ENCODE measurements at places on chromosomes 3 and 15.

GRCh38 chr3:158220575-158220974 lies 110.7 kb downstream of the RSRC1 start:
- DNase-seq = no peak

DNA sequence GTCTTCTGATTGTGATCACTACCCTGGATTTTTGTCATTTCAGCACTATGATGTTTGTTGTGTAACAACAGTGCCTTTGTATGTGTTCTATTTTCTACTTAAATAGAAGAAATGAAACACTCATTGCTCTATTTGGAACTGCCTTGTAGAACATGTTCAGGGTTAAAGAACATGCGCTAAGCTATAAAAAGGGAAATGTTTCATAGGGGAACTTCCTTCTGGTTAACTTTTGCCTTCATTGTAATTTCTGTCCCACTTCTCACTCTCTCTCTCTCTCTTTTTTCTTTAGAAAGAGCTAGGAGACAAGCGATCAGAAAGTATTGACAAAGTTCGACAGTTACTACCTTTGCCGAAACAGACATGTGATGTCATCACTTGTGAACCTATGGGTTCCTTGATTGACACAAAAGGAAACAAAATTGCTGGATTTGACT lies at the start of gene P2RY12:
P2RY12 (minus strand) TSS at position 13 of the 434 bp plus-strand sequence. CDS start 45,908 bp downstream, outside the sequence.
- DNase-seq = no peak

DNA sequence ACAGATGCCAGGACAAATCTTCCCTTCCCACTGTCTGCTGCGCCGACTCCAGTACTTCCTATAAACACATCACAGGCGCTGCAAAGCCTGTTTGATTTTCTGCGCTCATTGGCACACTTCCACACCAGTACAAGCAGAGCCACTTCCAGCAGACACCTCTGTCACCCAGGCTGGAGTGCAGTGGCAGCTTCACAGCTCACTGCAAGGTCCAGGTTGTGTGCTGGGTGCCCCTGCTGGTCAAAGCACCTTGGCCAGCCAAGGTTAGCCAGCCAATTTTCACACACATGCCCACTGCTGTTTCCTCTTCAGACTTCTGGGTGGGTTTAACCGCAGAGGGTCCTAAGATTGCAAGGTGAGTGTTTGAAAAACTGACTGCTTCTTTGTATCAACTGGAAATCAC lies 4.9 kb downstream of the CHDH start:
- no peak for DNase-seq

GRCh38 chr3:102165367-102165766 lies 269.4 kb upstream of the ZPLD1 start:
- DNase-seq = no peak

DNA sequence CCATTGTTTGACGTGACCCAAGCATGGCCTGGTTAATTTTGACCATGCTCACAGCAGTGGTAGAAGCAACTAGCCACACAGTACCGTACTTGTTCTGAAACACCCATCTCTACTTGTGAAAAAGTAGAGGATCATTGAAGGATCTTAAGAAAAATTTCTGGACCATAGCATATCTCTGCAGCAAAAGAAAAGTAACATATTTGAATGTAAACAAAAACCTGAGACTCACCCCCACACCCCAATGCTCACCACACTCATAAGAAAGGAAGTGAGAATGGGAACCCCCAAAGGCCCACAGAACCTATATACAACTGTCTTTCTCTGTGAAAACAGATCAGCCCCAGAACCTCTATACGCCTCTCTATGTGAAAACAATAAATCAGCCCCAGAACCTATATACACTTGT lies 33.8 kb upstream of the TFRC start:
- no peak for DNase-seq

DNA sequence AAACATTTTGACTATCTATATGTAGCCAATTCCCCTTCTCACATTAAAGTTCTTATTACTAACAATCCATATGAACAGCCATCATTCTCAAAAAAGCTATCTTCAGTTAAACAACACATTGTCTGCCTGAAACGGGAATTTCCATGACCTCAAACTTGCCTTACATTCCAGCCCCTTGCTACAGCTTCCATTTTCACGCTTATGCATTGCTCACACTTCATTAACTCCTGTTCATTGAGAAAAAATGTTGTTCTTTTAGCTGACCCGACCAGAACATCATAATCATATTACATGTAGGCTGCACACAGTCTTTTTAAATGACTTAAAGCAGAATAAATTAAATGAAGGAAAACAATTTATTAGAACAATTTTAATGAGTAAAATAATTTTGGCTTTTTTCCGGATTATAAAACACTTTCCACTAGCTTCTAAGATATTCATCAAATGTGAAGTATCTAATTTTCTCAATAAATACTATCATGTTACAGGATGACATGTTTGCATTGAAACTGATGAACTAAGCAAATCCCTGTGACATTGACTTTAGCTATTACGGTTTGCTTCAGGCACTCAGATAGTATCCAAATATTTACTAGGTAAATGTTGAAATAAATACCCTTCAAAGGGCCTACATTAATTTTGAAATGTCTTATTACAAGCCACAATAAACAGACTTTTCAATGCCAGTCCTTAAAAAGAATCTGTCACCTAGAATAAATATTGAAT lies 49.9 kb downstream of the P3H2 start:
- DNase-seq = no peak

DNA sequence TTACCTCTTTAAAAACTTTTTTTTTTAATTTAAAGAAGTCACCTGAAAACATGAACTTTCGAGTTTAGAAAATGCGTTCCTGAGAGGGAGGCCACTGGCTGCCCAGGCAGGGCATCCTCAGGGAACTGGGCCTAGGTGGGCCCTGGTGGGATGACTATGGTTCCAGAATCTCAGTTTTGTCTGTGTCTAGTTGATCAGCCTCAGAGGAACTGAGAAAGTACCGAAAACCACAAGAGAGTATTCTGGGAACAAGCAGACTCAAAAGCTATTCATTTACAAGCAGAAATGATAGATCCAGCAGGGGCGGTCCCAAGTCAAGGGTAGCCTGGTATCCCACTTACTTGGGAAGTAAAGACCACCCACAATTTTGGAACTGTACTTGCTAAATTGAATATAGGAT lies 10.5 kb downstream of the WWTR1 start:
- no peak for DNase-seq

DNA sequence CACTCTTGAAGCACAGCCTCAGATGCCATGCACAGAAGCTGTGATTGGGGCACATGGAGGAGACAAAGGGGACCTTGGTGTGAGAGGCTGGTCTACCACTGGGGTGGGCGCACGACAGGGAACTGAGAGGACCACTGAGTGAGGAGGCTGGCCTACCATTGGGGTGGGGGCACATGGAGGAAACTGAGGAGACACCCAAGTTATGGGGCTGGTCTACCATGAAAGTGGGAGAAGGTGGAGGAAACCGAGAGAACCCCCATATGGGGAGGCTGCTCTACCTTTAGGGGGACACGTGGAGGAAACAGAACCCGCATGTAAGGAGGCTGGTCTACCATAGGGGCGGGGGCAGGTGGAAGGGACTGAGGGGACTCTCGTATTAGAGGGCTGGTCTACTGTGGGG lies 153.4 kb downstream of the FBLN2 start:
- no peak for DNase-seq

DNA sequence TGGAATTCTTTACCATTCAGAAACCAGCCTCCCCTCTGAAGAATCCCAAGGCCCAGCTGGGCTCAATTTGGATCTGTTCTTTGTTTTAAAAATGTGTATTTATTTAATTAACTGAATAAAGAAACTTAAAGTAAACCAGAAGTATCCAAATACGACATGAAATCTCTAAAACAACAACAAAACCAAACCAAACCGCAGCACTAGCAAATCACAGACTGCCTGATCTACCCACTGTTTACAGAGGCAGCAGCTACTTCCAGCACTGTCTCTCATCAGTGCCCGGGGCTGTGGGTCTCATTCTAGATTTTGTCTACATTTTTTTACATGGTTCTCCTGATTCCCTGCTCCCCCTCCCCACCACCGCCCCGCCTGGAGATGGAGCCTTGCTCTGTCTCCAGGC lies 2.3 kb downstream of the FLNB start:
- no peak for DNase-seq

DNA sequence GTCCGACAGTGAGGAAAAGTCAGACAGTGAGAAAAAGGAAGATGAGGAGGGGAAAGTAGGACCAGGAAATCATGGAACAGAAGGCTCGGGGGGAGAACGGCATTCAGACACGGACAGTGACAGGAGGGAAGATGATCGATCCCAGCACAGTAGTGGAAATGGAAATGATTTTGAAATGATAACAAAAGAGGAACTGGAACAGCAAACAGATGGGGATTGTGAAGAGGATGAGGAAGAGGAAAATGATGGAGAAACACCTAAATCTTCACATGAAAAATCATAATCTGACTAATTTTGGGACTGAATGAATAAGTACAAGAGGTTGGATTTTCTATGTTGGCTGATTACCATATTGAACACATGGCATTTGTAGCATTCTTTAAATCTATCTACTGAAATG lies 26.2 kb downstream of the SEC62 start:
- no peak for DNase-seq

DNA sequence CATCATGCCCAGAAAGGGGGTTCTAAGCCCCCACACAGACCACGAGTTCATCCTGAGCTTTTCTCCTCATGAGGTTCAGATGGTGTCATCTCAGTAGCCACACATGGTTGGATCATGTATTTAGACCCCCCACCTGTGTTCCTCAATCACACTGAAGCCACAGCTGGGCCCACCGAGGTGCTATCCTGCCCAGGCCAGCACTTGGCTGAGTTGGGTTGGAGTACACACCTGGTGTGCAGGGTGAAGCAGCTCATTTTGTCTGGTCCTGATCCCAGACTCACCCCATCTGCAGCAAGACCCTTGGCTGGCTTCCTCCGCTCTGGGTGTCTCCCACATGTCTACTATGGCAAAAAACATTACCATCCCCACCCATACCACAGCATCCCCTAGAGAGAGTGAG lies 41.9 kb downstream of the ACAA1 start:
- no peak for DNase-seq

- DNase-seq = no peak
Measured at GRCh38 chr15:33114374-33114717, 80.2 kb downstream of the FMN1 start.

GRCh38 chr3:105842449-105842848 lies 26.4 kb downstream of the CBLB start:
- no peak for DNase-seq

- DNase-seq = no peak
Measured at GRCh38 chr3:120495809-120496208, 45.0 kb upstream of the FSTL1 start.

DNA sequence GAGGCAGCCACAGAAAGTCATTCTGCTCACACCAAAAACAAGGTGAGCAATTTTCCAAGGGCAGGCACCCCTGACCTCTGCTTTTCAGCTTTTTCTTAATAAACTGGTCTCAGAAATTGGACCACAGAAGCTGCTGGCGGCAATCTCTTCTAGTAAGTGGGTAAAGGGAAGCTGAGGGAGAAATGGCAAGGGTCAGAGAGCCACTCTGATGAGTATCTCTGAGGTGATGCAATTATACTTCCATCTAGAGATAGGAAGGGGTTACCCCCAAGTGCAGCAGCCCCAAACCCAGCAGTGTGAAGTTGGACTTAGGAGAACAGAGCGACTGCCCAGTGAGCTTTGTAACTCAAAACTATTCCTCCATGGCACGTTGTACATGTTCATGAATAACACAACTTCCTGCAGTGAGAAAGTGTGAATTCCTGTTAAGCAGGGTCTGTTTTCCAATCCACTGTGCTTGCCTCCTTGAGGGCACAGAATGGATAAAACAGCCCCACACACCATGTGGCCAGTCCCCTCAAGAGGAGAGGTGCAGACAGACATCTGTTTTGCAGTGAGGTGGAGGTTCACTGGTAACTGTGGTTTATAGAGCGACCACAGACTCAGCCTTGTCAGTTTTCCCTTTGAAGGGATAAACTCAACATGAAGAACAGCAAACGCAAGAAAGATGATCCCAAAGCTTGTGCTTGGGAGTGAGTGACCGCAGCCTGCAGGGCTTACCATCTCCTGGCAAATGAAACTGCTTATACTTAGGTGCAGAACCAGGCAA lies 683.4 kb upstream of the CFAP20DC start:
- DNase-seq = no peak

Measured in activated T-helper 1 cell treated with anti-CD3 and anti-CD28 coated beads, Interleukin-2, amount 50 U/mL, for 16 hours (primary cell).